ENCODE measurements at places on chromosomes 5 and 9.

DNA sequence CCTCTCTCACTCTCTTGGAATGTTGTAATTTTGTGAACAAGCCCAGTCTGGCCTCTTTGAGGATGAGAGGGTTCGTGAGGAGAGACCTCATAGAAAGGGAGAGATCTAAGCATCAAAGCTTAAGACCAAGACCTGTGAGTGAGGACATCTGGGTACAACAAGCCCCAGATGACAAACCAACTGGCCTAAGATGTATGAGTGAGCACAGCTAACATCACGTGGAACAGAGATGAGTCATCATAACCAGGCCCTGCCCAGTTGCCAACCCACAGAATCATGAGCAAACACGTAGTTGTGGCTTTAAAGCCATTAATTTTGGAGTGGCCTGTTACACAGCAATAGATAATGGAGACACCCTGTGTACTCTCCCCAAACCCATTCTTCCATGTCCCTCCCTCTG, 439.1 kb upstream of the KIF2A start:
- no peak for DNase-seq

GRCh38 chr9:18857769-18858168, 175.2 kb downstream of the SAXO1 start:
- no peak for DNase-seq

DNA sequence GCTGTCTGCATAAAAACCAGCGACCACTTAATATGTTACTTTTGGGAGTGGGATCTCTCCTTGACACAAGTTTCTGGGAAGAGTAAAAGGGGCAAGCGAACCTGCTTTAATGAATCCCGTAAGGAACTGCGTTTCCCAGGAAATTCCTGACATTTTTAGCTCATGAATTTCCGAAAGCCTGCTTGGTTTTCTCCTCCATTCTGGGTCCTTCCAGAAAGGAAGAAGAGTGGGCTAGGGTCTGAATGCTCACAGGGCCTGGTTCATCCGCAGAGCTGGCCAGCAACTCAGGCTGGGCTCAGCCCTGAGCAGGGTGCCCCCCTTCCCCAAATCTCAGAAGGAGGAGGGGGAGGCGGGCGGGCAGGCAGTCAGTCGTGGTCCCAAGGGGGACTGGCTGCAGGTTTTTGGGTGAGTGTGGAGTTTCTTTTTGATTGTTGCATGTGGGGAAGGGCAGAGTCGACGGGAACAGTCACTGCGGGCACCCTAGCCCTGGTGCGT, 1.2 kb upstream of the PURA start:
- no peak for DNase-seq

GRCh38 chr9:111178331-111179055, 140.2 kb upstream of the LPAR1 start:
- DNase-seq = peak; percentile 81

DNA sequence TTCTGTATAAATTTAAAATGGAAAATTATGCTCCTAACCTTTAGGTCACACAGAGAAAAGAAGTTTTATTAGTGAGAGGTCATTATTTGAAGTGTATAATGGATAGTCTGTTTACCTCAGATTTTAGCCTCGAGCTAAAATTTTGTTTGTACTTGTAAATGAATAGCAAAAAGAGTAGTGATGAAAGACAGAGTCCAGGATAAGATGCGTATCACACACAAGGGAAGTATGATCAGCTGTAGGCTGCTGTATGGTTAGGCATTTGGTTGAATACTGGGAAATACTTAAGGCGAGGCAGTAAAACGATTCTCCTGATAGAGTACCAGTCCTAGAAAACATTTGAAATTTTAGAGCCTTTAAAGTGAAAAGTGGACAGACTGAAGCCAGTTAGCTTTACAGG, 92.7 kb downstream of the FBXL7 start:
- DNase-seq = no peak

DNA sequence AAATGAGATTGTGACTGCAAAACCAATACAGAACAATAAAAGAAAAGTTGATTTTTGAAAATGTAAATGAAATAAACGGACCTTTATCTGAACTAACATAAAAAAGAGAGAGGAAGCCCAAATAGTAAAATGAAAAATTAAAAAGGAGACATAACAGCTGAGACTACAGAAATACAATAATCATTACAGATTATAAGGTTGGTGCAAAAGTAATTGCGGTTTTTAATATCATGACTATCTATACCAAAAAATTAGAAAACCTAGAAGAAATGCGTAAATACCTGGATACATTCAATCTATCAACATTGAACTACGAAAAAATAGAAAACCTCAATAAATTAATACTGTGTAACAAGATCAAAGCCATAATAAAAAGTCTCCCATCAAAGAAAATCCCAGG, 71.9 kb upstream of the SLCO6A1 start:
- DNase-seq = no peak

GRCh38 chr5:179973391-179973790, 65.7 kb upstream of the TBC1D9B start:
- no peak for DNase-seq

GRCh38 chr5:76368941-76369340, 34.1 kb upstream of the IQGAP2 start:
- DNase-seq = no peak

- no peak for DNase-seq
Measured at GRCh38 chr9:72827950-72828731, 124.7 kb downstream of the ALDH1A1 start.

GRCh38 chr9:13431222-13431536, 151.7 kb upstream of the MPDZ start:
- peak; percentile 53 for DNase-seq

DNA sequence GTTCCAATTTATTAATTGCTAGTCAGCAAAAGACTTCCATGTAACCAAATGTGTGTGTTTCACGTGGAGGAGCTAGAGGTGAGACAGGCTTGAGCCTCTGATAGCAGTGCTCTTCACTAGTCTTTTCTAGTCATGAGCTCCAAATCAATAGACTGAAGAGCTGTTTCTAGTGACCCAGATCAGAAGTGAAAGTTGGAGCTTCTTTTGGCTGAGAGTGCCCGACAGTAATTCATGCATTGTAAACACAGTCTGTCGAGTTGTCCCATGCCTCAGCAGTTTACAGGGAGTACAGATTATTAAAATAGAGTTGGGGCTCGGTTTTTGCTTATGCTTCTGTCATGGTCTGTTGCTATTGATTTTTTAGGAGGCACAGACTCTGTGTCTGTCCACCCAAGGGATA, 793.1 kb downstream of the DTWD2 start:
- DNase-seq = no peak

DNA sequence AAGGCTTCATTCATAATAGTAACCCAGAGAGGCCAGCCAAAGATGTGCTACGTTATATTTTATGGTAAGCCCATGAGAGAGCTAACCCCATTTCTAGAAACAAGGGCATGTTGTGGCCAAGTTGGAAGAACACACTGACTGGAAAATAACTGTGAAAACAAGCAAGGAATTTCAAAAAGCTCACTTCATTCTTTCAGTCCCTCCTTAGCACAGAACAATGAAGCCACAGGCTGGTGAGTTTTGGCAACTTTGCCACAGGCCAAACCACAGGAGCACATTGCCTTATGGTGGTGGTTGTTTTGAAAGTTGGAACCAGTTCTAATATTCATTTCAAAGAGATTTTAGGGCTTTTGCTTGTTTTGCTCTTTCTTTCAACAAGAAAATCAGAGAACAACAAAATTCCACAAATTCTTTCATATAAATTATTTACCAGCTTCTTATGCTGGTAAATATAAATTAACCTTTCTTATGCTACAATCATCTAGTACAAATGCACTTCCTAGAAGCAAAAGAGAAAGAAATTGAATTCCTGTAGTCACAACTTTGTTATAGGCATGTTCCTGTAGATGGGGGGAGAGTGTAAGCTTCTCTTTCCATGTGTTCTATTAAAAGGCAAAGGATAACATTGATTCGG, 225.4 kb upstream of the RFX3 start:
- no peak for DNase-seq

GRCh38 chr9:95640336-95640735, 123.6 kb upstream of the PTCH1 start:
- peak; percentile 48 for DNase-seq

DNA sequence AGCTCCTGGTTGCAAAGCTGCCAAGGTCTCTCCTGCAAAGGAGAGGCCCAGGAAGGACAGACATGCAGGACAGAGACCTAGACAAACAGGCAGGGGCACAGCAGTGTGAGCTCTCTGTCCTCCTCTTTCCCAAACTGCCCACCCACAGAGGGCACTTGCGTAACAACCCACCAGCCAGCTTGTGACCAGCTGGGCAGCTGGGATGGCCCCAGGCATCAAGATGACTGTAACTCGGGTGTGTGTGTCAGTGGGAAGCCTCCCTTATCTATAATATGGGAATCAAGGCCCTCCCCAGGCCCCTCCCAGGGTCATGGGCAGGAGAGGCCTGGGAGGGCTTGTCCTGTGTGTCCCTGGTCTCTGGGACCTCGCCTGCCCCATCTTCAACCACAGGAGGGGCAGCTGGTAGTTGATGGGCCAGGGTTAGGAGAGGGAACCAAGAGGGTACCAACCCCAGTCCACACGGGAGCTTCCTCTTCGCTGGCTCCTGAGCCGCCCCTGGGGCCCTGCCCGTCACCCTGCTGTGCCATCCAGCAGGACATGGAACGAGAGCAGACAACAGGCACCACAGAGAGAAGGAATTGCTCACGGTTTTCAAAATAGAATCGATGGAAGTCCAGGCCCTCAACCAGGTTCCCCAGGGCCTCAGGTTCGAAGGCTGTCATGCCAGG, 37.9 kb downstream of the SLC6A7 start:
- DNase-seq = no peak

GRCh38 chr5:120690621-120691407, 226.7 kb downstream of the PRR16 start:
- DNase-seq = no peak

GRCh38 chr9:13952906-13953305, 361.0 kb downstream of the NFIB start:
- peak; percentile 47 for DNase-seq

DNA sequence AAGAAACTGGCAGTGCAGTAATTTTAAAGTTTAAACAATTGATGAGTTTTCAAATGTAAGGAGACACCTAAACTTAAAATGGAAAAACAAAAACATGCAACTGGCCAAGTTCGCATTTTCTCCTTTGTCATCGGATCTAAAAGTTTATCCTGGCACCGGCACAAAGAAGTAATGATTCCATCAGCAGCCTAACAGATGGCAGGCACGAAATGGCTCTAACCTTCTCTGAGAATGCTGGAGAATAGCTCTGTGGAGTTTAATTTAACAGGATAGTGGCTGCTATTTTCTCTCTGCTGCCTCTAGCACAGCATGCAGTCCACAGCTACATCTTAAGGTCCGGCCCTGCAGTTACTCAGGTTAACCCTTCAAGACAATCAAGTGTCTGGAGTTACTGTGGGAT, 82.2 kb downstream of the PRELID2 start:
- DNase-seq = no peak

- no peak for DNase-seq
Measured at GRCh38 chr5:118996098-118996497, 7.8 kb upstream of the DTWD2 start.

DNA sequence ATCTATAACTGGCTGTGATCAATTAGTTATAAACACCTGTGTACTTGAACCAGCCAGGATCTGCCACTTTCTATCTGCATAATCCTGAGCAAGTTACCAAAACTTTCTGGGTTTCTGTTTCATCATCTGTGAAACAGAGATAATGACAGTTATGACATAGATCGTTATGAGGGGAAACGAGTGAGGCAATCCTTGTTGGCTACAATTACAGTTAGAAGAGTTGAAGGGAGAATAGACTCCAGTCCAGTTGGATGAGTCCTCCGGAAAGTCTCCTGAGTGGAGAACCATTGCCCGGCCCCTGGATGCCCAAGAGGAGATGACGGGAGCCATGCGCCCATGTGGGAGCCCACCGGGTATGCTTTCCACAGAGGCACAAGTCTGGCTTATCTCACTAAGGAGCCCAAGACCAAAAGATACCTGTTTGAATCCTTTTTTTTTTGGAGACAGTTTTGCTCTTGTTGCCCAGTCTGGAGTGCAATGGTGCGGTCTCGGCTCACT, 4.5 kb downstream of the PDE6A start:
- no peak for DNase-seq

DNA sequence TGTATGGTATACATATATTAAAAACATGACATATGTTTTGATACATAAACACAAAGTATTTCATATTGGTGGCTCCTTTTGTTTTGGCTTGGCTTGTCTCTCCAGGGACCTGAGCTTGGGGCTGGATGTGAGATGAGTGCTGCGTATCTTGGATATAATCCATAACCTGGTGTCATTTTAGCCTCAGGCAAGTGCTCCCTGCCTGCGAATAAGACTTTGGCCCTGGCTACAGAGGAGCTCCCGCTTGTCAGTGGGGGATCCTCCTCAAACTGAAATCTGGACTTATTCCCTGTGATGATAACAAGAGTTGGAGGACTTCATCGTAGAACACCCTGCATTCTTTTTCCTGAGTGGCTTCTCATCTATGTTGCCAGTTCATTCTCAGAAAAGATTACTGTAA, 341.7 kb upstream of the CLINT1 start:
- DNase-seq = no peak

DNA sequence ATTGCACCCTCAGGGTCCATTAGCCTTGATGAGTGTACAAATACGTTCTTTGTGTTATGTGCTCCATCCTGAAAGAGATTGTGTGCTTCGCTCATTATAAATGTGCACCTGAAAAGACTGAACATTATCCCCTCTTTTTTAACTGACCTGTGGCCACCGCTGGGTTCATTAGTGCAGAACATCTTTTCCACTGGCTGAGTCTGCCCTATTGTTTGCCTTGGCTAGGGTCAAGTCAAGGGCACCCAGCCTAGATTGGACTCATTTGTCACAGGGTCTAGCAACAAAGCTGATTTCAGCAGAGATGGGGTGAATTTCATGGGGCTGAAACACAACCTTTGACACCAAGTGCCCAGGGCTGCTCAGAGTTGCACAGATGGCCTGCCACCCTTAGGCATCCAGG, 764.1 kb upstream of the ARRDC3 start:
- DNase-seq = no peak

DNA sequence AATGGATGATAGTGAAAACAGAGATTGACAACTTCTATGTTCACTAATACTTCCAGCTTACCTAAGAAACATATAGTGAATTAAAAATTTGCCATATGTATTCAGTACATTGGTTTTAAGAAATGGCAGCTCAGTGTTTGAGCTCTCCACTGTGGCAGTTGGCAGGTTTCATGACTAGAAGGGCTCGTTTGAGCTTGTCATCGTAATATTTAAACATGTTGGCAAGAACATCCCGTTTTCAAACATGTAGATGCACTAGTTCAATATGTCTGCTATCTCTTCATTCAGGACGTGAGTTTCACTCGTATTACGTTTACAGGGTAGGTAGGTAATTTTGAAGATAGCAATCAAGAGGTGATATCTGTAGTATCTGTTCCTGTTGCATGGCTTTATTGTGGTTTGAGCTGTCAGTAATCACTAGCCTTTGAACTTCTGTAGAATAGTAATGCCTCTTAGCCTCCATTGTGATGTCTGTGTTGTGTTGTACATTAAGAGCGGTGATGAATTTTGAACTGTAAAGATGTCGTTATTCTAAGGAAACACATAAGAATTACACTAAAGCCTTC, 74.8 kb downstream of the NLN start:
- DNase-seq = no peak

- DNase-seq = no peak
Measured at GRCh38 chr9:89988458-89988857, 383.6 kb downstream of the GADD45G start.

Data from left hindlimb (tissue), 1 donor.